ENCODE measurements at places on chromosomes 16 and 17.

DNA sequence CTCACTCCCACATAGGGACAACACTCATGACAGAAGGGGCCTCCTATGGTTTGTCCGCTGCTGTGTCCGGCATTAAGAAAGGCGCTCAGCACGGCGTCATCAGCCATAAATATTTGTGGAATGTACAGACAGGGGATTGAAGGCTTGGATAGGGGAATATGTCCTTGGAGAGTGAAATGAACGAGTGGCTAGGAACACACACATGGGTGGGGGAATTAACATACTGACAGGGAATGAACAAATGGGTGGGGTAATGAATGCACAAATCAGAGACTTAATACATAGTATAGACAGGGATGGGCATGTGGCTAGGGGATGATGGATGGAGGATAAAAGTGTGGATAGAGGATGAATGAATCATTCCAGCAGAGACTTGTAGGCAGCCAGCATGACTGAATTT, 154.0 kb upstream of the HSBP1 start:
- DNase-seq, result no peak

DNA sequence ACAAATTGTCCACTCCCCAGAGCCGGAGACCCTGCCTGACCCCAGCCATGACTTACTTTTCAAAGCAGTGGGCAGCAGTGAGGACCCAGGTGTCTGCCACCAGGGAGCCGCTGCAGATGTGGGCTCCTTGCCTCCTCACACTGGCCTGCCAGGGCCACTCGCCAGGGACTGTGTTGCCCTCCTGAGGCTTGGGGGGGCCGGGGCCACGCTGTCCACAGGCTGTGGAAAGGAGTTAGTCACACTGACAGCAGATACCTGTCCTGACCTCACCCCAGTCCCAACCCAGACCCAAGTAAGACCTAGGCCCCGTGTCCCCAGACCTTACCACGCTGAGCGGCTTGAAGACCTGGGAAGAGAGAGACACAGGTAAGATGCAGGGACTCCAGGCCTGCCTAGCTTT, 1.3 kb downstream of the PRSS53 start:
- no peak for DNase-seq

GRCh38 chr17:8900207-8900606, 32.7 kb upstream of the PIK3R6 start:
- no peak for DNase-seq

- DNase-seq, result no peak
Observed at GRCh38 chr17:72682605-72683004, 409.9 kb downstream of the SLC39A11 start.

DNA sequence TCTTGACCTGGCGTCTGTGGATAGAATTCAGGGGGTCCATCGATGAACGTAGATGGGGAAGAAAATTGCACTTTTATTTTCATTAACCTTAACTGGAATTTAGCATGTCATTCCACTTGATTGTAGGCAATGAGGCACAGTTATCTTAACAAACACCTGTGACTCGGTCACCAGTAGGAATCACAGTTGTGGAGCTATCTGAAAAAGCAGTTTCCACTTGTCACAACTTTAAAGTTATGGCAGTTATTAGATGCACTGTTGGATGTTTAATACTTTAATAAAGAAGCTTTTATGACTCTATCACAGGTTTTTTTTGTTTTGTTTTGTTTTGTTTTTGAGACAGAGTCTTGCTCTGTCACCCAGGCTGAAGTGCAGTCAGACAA, 83.7 kb upstream of the LGALS9 start:
- DNase-seq, result no peak

DNA sequence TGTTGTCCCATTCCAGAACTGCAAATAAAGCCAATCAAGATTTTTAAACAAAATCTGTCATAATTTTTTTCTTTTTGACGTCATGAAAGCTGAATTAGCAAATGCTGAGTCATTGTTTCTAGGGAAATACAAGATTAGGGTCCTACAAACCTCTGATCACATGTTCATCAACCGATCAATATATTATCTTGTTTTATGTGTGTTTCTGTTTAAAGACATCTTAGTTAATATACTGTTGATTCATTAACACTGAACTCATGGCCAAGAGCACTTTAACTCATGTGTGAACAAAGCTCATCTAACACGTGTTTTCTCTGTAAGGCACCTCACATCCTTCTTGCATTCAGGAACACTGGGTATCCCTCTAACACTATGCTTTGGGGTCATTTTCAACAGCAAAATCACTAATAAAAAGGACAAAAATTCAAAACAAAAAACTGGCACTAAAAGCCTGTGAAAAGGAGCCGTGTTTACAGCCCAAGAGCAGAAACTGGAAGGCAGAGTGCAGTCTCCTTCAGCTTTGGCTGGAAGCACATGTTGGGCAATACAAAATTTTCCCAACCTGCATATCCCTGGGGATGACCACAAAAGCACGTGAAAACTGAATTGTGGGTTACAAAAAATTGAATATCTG, 102.5 kb downstream of the PARN start:
- no peak for DNase-seq

- DNase-seq, result no peak
Observed at GRCh38 chr16:16937576-16937975, 533.2 kb downstream of the XYLT1 start.

- no peak for DNase-seq
Observed at GRCh38 chr16:2090777-2091546, 43.2 kb downstream of the TSC2 start.

- no peak for DNase-seq
Observed at GRCh38 chr17:68783861-68784260, 171.3 kb downstream of the ABCA8 start.

DNA sequence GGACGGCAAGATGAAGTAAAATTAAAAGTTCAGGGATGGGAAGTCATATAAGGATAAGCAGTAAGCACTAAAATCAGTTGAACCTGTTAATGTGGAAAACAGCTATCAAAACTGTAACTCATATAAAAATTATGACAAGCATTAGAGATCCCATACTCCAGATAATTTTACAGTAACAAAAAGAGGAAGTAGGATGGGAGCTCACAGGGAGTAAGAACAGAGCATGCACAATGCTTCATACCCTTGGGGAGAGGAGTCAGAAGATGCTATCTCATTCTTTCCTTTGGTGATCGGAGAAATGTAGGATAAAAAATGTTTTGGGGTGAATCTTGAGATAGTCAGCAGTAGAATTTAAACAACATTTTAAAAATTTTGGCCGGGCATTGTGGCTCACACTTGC, 164.7 kb upstream of the CACNG5 start:
- no peak for DNase-seq

- DNase-seq, result no peak
Observed at GRCh38 chr17:4032738-4033137, 68.5 kb upstream of the ATP2A3 start.

DNA sequence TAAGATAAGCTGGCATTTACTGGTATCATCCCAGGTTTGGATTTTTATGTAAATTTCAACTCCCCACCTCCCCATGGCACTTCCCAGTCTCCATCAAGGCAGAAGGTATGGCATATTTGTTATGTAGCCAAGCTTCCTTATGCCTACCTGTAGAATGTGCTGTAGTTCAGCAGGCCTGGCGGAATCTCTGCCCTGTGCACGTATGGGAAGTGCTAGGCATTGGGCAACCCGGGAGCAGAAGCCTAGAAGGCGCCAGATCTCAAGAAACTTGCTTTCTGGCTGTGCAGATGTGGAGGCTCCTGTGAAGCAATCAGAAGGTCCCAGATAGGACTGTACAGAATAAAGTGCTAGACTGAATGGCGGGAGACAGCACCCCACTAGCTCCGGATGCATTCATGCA, 64.7 kb downstream of the SNX20 start:
- no peak for DNase-seq

DNA sequence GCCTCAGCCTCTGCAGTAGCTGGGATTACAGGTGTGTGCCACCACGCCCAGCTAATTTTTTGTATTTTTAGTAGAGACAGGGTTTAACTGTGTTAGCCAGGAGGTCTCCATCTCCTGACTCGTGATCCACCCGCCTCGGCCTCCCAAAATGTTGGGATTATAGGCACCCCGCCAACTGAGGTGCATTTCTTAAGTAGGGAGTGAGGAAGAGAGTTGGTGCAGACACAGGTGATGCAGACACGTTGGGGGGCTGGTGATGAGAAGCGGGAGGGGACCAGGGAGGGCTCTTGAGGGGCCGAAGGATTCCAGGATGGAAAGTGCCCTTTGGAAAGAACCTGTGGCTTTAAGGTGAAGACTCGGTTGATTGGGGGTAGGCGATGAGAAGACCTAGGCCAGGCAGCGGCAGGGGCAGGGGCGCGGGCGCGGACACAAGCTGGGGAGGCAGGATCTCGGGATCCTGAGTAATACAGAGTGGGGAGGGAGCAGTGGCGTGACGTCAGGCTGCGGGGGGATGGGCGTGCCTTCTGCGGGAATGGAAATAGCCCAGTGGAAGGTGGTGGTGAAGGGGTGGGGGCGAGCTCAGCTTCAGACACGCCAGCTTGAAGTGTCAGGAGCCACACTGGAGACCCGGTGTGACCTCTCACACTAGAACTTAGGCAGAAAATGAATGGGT, 2.5 kb upstream of the ATP6V0C start:
- no peak for DNase-seq

DNA sequence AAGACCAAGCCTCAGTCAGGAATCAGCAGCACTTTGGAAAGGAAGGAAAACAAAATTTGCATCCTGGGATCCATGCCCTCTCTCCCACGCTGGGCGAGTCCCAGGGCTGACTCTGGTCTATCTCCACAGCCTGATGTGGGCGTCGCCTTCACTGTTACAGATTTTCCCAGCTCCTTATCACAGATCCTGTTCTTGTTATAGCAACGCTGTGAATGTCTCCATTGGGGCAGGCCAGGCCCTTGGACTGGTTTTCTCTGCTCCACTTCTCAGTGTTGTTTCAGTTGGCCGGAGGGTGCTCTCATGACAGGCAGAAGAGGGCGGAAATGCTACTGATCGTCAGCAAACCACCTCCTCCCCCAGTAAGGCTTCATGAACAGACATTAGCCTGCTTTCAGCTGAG, 127.9 kb upstream of the CDH11 start:
- DNase-seq, result no peak

DNA sequence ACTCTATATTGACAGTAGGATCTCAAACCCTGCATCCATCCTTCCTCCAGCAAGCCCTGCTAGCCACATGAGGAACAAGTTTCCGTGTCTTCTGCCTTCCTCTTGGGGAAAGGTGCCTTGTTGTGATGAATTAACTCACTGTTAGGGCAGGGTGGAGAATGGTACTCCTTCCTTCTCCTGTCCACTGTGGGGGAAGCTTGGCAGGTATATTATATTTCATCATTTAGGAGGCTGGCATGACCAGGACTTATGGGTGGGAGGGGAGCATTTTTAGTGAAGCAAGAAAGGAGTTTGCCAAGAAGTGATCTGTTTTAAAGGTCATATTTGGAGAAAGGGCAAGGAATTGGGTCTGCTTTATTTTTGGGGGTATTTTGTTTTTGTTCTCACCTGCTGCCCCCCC, 9.3 kb upstream of the CDC6 start:
- no peak for DNase-seq

DNA sequence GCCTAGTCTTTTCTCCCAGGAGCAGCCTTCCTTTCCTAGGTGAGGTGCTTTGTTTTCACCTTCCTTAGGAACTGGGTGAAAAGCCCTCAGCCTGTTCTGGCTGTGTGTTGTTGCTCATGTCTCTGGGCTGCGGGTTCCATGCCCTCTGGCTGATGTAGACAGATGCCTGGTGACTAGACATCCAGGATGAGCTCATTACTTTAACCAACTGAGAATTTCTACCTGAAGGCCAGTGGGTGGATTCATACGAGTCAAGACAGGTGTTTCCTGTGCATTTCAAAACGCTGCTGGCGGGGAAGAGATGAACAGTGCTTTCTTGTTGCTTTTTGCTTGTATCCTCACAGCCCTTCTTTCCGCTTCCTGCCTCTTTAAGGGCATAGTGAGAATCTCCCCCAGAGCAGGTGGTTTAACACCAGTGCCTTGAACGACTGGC, 22.3 kb downstream of the SAP30BP start:
- no peak for DNase-seq

DNA sequence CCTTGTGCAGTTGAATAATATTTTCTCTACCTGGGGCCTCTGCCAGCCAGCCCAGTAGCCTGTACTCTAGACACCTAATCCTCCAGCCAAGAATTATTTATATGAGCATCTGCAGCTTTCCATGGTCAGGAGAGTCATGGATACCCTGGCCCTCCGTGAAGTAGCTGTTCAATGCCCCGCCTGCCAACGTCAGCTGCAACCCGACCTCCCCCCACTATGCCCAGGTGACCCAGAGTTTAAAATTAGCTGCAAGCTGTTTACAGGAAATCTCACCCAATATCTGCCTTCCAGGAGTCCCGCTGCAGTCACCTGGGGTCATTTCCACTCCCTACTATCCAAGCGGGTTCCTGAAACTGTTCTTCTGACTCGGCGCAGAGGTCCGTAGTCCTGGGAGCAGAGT, 12.3 kb downstream of the SDR42E2 start:
- no peak for DNase-seq

- DNase-seq, result no peak
Observed at GRCh38 chr17:61536422-61536955, 54.5 kb downstream of the NACA2 start.

GRCh38 chr16:68064791-68065365, 20.3 kb upstream of the NFATC3 start:
- DNase-seq, result peak; percentile 40

- no peak for DNase-seq
Observed at GRCh38 chr17:83132251-83133081, 53.1 kb downstream of the METRNL start.

DNA sequence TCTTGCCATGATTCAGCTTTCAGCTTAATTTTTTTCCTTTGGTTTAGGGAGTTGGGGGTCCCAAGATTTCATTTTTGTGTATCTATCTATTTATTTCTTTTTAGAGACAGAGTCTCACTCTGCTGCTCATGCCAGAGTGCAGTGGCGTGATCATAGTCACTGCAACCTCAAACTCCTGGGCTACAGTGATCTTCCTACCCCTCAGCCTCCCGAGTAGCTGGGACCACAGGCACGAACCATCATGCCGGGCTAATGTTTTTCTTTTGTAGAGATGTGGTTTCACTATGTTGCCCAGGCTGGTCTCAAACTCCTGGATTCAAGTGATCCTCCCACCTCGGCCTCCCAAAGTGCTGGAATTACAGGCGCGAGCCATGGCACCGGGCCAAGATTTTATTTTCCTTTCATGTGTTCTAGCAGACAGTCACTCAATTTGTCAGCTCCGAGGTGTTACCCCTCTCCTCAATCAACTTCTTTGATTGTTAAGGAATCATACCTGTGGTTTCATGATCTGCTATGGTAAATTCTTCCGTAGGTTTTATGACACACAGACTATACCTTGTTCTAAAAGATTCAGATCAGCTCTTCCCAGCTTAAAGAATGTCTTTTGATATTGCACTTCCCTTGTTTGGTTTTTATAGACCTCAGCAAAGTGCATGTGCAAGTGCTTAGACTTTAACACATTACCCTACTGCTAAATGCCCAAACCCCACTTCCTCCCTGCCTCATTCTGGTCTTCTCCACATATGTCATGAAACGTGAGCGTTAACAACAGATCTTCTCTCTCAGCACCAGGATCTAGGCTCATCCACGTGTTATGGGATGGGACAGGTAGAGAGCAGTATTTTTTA, 13.0 kb downstream of the UNC45B start:
- no peak for DNase-seq

Measured in NCI-H2107 (cell line).